ENCODE measurements at places on chromosomes 5 and 9.
A peak's percentile ranks its signal among the peaks of the same experiment; 100 is the strongest.

DNA sequence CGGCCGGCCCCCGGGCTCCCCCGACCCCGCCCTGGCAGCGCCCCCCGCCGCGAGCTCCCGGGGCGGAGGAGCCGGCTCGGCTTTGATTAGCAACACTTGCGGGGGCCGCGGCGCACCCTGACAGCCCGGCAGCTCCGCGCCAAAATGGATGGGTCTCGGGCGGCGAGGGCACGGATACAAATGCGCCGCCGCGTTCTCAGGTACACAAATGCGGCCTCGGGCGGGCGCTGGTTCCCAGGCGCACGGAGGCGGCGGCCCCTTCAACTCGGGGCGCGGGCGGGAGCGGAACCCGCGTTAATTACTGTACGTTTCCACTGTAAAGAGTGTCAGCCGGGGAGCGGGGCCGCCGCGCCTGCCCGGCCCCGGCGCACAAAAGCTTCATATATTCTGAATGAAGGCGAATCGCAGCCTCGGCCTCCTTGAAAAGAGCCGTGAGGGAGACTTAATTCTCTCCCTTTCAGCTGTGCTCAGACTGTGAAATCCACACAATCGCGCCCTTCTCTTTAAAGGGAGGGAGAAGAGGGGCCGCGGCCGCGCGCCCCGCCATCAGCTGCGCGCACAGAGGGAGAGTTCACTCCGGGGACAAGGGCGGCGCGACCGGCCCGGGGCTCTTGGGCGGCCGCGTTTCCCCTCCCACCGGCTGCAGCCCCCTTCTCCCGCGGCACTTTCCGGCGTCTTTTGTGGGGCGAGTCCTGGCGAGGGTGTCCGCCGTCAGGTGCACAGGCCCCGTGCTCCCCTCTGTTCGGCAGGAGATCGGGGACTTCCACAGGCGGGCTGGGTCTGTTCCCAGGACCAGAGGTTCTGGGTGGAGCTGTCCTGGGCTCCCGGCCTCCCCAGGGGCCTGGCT lies 27.0 kb downstream of the MSX2 start:
- ATAC-seq = no peak

- no peak for ATAC-seq
Measured at GRCh38 chr5:17803971-17804370, 169.7 kb downstream of the TAF11L14 start.

DNA sequence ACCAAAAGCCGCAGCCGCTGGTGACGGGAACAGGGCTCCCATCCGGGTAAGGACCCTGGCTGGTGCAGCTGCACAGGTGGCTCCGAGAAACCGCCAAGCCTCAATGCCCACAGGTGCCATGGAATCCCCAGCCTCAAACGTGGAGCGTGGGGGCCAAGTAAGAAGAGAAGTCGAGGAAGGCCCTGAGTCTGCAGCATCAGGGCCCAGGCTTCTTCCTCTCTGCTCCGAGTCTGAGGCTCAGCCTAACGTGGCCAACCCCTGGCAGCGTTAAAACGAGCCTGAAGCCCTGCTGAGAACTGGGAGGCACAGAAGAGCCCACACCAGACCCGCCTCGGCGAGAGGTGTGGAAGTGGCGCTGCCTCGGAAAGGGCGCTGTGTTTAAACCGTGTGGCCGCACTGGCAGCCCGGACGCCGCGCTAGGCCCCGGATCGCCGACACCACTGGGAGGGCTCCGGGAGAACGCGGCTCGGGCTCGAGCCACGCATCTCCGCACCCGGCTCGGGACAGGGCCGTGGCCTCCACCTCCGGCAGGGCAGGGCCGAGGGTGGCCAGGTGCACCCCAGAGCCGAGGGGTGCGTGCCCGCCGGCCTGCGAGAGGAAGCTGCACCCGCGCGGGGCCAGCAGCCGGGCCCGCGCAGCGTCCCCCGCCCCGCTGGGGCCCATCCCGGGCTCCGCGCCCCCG lies 730 bp downstream of the ZMYND19 start:
- ATAC-seq = peak; percentile 11

DNA sequence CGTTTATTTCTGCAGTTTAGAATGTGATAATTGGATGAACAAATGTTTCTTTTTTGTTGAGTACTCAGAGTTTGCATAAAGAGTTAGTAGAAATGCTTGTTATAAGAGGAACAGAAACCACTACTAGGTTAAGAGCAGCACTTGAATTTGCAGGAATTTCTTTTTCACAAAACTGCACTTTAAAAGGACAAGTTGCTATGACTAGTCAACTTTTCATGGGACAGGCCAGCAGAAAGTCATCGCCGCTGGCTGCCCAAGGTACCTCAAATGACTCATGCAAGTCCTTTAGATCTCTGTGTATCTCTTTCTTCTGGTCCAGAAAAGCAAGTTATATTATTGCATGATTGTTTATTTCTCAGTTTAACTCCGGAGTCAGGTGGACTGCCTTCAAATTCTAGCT lies 97.3 kb upstream of the HMHB1 start:
- no peak for ATAC-seq

DNA sequence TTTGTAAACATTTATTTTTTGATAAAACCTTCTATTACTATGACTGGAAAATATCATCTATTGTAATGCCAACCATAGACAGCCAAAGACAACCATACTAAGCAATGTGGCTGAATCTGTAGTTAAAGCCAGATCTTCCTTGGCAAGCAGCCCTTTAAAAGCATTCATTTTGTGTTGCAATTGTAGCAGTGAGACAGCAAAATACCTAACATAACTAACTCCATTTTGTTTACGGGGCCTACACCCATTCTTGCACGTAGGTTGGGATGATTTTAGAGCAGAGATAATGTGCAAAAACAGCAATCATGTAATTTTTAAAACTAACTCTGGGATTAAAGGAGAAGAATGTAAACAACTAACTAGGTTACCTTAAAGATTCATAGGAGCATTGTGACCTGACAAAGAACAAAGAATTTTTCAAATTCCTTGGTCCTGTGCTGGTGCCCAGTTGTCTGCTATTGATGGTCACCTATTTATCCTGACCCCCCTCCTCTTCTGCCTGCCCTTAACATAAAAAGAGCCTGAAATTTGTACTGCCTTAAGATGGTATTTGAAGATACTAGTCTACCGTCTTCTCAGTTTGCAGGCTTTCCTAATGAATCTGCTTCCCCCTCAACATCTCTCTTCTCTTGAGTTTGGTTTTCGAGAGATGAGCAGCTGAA lies 10.6 kb downstream of the IFNA1 start:
- no peak for ATAC-seq

GRCh38 chr9:137176302-137177182 lies 4.7 kb upstream of the TMEM210 start:
- ATAC-seq = no peak

DNA sequence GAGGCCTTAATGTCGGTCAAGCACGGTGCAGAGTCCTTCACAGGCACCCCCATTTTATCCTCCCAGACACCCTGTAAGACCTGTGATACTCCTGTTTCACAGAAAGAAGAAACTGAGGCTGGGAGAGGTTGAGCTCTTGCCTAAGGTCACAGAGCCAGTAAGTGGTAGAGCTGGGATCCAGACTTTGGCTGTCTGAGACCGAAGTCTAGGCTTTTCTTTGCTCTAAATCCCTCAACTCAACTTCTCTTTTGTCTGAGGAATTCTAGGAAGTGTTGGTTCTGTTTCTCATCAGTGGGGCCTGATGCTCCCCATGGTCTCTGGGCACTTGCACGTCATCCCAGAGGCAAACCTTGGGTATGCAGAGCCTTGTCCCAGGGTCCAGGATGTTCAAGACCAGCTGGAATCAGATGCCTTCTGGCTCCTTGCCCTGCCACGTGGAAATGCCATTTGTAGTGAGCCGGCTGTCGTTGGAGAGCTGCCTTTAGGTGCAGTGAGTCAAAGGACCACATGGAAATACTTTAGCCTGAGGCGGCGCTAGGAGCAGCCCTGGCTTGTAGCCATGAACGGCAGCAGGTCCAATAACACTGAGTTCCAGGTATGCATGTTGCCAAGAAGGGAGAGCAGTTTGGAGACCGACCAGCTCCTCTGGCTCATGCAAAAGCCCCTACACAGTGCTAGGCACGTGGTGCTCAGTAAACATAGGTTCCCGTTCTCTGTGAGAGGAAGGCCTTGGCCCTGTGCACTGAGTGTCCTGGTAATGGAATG lies 9.2 kb downstream of the DCANP1 start:
- ATAC-seq = no peak

GRCh38 chr5:125377141-125377540 lies 630.7 kb upstream of the ZNF608 start:
- ATAC-seq = no peak

- ATAC-seq = peak; percentile 92
Measured at GRCh38 chr5:140107312-140108092, 6.4 kb upstream of the PURA start.

DNA sequence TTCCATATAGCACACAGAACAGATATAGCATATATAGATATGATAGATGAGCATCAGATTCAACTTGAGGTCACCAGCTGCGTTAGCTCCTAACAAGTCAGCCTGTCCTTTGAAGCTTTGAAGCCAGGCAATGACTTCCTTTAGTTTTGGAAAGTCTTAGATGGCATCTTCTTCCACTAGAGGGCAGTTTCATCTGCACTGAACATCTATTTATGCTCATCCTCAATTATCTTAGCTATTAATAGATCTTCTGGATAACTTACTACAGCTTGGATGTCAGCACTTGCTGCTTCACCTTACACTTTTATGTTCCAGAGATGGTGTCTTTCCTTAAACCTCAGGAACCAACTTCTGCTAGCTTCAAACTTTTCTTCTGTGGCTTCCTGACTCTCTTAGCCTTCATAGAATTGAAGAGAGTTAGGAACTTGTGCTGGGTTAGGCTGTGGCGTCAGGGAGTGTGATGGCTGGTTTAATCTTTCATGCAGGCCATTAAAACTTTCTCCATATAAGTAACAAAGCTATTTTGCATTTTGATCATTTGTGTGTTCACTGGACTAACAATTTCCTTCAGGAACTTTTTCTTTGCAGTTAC lies 1401.4 kb downstream of the EFNA5 start:
- no peak for ATAC-seq

GRCh38 chr5:189486-189885 lies 1.8 kb upstream of the LRRC14B start:
- no peak for ATAC-seq

GRCh38 chr5:96075579-96076289 lies 114.1 kb upstream of the ELL2 start:
- no peak for ATAC-seq

DNA sequence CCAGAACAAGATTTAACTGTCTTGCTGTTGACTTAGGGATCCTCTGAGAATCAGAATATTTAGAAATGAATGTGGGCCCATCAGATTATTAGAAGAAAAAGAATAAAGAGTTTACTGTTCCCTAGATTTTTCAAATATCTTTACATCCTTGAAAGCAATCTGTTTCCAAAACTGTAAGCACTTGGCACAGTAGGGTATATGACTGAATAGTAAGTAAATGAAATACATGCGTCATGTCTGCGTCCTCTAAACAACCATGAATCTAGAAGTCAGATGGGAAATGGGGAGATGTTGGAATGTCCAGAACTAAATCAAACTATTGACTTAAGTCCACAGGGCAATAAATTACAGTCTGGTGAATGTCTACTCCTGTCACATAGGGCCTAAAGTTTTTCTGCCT lies 26.1 kb downstream of the TTC23L start:
- ATAC-seq = no peak

DNA sequence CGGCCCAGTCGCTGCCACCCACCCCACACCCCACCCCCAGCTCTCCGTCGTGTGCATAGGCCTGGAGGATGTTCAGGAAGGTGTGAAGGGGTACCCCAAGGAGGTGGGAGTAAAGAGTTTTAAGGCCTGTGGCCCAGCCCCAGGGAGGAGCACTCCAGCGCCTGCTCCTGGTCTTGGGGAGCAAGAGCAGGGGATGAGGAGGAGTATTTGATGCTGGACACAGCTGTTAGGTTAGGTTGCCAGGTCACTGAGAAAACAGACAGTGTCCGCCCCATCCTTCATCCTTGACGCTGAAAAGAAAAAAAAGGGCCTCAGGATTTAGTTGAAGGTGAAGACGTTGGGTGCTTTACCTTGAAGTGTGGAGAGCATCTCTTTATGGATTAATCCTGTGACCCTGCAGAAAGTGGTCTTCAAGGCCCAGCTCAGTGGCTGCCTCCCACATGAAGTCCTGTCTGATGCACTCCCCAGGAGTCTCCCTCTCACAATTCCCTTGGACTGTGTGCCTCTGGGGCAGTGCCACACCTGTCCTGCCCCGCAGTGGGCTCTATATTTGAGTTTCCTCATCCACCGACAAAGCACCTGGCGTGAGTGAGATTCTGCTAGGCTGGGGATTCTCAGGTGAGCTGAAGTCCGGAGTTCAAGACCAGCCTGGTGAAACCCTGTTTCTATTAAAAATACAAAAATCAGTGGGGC lies 101.8 kb downstream of the SPRY4 start:
- ATAC-seq = no peak

DNA sequence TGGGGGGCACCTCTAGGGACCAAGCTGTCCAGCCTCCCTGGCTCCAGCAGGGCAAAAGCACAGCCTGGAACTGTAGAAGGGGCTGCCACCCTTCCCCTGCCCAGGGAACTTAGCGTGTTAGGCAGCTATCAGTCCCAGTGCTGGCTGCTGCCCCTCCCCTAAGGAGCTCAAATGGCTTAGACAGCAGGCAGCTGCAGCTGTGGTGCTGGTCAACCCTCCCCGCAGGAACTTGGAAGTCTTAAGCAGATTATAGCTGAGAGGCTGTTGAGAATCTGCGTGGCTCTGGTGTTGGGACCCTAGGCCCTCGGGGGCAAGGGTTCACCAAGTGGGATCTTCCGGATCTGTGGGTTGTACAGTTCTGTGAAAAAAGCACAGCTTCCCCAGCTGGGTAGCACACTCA lies 536.5 kb upstream of the CDH10 start:
- no peak for ATAC-seq

DNA sequence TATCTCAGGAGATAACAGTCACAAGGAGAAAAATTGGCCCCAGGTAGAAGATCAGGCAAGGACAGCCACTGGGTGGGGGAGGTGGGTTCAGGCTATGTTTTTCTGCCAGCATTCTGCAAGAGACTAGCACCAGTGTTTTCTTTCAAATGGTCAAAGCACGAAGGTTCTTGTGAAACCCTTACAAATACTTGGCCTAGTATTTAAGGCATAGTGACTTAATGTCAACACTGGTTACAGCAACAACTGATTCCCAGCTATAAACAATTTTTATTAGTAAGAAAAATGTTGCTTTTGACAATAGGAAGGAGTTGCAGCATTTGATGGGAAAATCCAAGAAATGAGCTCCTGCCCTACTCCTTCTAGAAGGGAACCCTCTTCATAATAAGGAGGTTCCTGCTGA lies 349.6 kb downstream of the SLIT3 start:
- no peak for ATAC-seq

DNA sequence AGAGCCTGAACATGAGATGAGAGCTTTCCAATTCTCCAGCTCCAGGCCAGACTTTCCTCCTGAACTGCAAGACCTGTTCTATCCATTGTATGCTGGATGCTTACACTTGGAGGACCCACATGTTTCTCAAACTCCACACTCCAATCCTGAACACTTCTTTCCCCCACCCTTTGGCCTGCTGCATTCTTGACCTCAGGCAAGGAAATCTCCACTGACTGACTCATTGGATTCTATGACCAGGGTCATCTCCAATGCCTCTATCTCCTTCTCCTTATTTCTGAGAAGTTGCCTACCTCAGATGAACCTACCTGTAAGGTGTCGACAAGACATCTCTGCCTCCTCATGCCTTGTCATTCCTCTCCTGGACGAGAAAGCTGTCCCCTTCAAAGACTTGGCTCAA lies 153.6 kb downstream of the CRB2 start:
- ATAC-seq = no peak

Measured in activated CD4-positive, CD25-positive, alpha-beta regulatory T cell treated with anti-CD3 and anti-CD28 coated beads, Interleukin-2, amount 50 U/mL, for 24 hours (primary cell).